ENCODE measurements at places on chromosomes 12 and 14.

DNA sequence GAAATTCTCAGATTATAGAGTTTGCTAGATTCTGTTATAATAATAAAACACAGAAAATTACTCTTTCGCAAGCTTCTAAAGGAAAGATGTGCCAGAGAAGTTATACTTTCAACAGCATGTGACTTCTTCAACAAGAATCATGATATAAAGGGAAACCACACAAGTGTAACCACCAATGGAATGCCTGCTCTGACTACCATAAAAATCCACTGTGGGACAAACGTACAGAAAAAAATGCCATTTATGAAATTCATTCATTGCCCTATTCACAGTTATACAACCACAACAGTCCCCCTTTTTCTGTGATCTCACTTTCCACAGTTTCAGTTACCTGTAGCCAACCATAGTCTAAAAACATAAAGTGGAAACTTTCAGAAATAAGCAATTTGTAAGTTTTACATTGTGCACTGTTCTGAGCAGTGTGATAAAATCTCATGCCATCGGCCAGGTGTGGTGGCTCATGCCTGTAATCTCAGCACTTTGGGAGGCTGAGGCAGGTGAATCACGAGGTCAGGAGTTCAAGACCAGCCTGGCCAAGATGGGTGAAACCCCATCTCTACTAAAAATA, 3.2 kb downstream of the CATSPERB start:
- DNase-seq: no peak

DNA sequence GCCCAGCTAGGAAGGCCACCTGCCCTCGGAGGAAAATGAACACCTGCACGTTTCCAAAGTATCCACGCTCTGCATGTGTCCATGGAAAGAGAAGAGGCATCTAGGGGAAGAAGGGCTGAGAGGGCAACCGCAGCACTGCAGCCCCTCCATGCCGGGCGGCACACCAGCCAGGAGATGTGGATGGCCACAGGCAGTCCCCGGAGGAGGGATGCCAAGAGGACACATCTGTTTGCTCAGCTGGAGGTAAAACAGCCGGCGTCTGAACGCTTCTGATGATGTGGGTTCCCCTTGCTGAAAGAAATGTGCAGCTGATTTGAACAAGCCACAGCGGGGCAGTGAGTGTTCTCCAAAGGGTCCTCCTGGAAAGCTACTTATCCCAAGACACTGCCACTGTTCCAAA, 34.0 kb downstream of the CHGA start:
- peak; percentile 90 for DNase-seq

- DNase-seq: no peak
These were observed 2.1 kb downstream of the HELB start for GRCh38 chr12:66304296-66304900.

DNA sequence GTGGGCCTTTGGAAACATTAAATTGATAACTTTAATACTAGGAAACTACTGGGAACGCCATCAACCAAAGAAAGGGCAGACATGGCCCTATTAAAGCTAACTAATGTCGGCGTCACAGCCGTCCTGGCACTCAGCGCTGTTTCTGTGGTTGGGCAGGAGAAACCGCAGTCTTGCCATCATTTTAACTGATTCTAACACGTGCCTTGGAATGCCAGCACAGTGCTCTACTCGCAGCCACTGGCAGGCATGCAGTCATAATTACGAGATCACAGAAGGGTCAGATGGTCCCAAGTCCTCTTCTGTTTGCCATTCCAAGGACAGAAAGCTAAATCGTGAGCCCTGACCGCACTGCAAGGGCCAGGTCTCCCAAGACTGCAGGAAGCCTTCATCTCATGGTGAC, 75.2 kb downstream of the RIMBP2 start:
- no peak for DNase-seq

Measured in NCI-H345 (cell line).